T-helper 2 cell treated with Interferon-gamma antibody and Interleukin-4, amounts not matched to agents 100 ng/mL and 5 ng/mL, for 36 hours (primary cell): ENCODE measurements at places on chromosomes 4 and X. TPM values are rescaled to one million over a fixed set of nuclear protein-coding genes. Genes with fewer than 3 reads are reported as not detected.

CT83 gene
- not detected in 2 replicates for total RNA-seq

CCDC120 gene
- total RNA-seq = 7.1 and 8.7 TPM in 2 replicates

DCX gene
- total RNA-seq = not detected in 2 replicates

S100P gene
- total RNA-seq = 34.1 and 37.1 TPM in 2 replicates

UBE2K gene
- total RNA-seq = 73.6 and 76.0 TPM in 2 replicates

SPACA5 gene
- total RNA-seq = not detected in 2 replicates

NIPAL1 gene
- total RNA-seq = 0.48 and 0.77 TPM in 2 replicates

MGAT4D gene
- total RNA-seq = not detected in 2 replicates

SSX3 gene
- total RNA-seq = not detected in 2 replicates

PAGE4 gene
- total RNA-seq = not detected in 2 replicates

CFP gene
- 14.8 and 19.3 TPM in 2 replicates for total RNA-seq

GPR50 gene
- not detected in 2 replicates for total RNA-seq

BEX5 gene
- 1.7 and 2.1 TPM in 2 replicates for total RNA-seq

COL25A1 gene
- total RNA-seq = not detected in 2 replicates

FOXR2 gene
- not detected in 2 replicates for total RNA-seq

SHISA3 gene
- 0.18 and 0.23 TPM in 2 replicates for total RNA-seq

MORF4L2 gene
- 133 and 136 TPM in 2 replicates for total RNA-seq

PROM1 gene
- total RNA-seq = not detected in 2 replicates

FAM184B gene
- total RNA-seq = not detected in 2 replicates

CDX4 gene
- not detected in 2 replicates for total RNA-seq

PDGFC gene
- not detected in 2 replicates for total RNA-seq

MAGEA12 gene
- total RNA-seq = not detected in 2 replicates

INTS12 gene
- total RNA-seq = 16.7 and 17.2 TPM in 2 replicates

SRPX gene
- 0.09 TPM in 1 of 2 replicates, not detected in the other for total RNA-seq

ZCCHC18 gene
- total RNA-seq = 0.20 and 0.48 TPM in 2 replicates

PPP4R3C gene
- total RNA-seq = not detected in 2 replicates

VSIG4 gene
- total RNA-seq = not detected in 2 replicates

ADH4 gene
- total RNA-seq = not detected in 2 replicates

GUCY1B1 gene
- 0.20 and 0.23 TPM in 2 replicates for total RNA-seq

RGN gene
- not detected in 2 replicates for total RNA-seq

KIAA1210 gene
- not detected in 2 replicates for total RNA-seq

ACOX3 gene
- 12.2 and 13.5 TPM in 2 replicates for total RNA-seq

MAGED4B gene
- total RNA-seq = 0.30 and 0.45 TPM in 2 replicates

GPC4 gene
- total RNA-seq = not detected in 2 replicates

CFAP47 gene
- total RNA-seq = not detected in 2 replicates

DDIT4L gene
- total RNA-seq = 0.86 and 0.95 TPM in 2 replicates

RTL3 gene
- total RNA-seq = 0.07 TPM in 1 of 2 replicates, not detected in the other

P2RY8 gene
- 126 and 127 TPM in 2 replicates for total RNA-seq

GAGE1 gene
- not detected in 2 replicates for total RNA-seq

MAEA gene
- 62.1 and 62.9 TPM in 2 replicates for total RNA-seq

UGT2B11 gene
- not detected in 2 replicates for total RNA-seq

PAGE1 gene
- total RNA-seq = not detected in 2 replicates

DGKK gene
- not detected in 2 replicates for total RNA-seq

MAGEA2B gene
- total RNA-seq = not detected in 2 replicates

ARHGAP10 gene
- 21.2 and 21.7 TPM in 2 replicates for total RNA-seq

LDOC1 gene
- 6.5 and 6.6 TPM in 2 replicates for total RNA-seq
